ENCODE measurements at places on chromosomes 6 and 20.

GRCh38 chr20:24407151-24407550 lies 62.3 kb upstream of the SYNDIG1 start:
- DNase-seq, result no peak

- DNase-seq, result no peak
These were observed 333.5 kb upstream of the MAN1A1 start for GRCh38 chr6:119683031-119683430.

DNA sequence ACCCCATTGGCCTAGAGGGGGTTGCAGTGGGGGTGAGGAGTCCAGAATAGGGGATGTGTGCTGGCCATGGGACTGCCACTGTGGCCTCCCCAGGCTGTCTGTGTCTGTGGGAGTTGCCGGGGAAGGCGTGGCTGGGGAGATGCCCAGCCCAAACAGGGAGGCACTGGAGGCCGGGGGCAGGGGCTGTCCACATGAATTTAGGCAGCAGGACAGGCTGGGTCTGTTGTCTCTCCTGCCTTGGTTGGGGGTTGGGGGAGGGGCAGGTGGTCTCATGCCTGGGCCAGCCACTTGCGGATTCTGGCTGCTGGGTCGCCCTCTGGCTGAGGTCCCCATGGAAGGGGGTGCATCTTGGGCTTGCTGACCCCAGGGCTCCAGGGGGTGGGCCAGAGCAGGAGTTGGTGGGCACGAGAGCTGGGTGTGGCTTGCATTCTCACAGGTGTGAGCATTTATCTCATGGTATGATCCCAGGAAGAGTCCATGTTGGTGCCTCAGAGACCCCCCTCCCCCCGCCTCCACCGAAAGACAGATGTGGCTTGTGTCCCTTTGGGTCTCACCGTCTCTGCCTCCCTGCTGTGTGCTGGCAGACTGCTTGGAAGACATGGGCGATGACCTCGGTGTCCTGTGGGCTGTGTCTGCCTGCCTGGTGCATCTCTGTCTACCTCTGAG lies 4.0 kb downstream of the SOX18 start:
- no peak for DNase-seq

GRCh38 chr6:150176152-150176551 lies 33.3 kb downstream of the PPP1R14C start:
- no peak for DNase-seq

GRCh38 chr20:41398408-41398807 lies 31.8 kb upstream of the EMILIN3 start:
- no peak for DNase-seq

DNA sequence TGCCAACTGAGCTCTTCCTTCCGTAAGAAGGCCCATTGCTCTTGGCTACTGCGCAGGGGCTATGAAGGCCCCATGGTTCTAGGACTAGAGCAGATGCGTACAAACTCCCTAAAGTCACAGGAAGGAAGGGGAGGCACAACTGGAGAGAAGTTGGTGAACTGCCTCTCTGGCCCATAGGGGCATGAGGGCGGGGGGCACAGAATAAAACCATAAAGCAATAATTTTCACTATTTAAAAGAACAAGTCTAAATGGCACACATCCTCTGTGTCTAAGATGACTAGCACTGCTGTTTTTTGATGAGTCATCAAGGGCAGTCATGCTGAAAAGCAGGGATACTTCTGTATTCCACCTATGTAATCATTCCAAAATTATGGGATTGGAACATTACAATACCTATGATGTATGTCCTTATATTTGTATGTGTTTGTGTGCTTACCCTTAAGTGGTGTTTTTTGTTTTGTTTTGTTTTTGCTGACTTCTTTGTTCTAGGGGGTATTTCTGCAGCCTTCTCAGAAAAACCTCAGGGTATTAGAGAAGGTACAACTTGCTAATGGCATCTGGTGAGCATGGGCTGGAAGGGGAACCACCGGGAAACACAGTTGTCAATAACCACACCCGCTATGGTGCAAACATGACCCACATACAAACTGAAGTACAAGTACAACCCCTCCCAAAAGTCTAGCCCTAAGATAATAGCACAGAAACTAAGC lies 36.9 kb downstream of the B4GALT5 start:
- no peak for DNase-seq

GRCh38 chr6:45712786-45713185 lies 302.9 kb downstream of the CLIC5 start:
- DNase-seq, result no peak

GRCh38 chr6:143015300-143015706 lies 45.4 kb upstream of the AIG1 start:
- no peak for DNase-seq

DNA sequence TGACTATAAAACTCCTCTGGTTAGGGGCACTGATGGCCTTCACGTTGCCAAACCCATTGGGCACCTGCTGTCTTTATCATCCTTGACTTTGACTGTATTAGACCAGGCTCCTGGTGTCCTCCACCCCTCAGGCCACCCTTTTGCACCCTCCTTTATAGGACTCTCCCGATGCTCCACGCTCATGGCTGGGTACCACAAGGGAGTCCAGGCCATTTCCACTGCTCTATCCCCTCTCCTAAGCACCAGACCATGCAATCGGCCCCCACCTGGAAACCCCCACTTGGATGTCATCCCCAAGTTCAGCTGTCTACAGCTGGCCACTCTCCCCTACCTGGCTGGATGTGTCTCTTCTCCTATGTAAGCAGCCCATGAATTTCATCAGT lies 115.2 kb downstream of the TOX2 start:
- peak; percentile 14 for DNase-seq

DNA sequence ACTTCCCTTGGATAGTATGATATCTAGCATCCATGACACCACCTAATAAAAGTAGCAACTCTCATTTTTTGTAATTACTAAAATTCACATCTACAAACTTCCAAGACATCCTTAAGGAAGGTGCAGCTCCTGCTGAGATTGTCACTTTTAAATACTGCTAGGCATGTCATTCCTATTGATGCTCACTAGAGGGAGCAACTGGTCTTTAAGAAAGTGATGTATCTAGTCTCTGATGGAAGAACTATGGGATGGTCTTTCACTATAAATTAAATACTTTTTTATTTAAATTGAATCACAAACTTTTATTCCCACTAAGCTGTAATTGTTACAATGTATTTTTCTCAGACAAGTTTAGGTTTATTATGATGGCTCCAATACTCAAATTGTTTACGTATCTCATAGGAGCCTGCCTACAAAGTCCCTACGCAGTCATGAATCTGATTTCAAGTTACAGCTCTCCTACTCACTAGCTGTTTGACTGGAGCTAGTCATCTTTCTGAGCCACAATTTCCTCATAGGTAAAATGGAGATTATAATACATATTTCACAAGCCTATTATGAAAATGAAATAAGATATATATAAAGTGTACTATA lies 8.1 kb upstream of the TSPYL1 start:
- DNase-seq, result no peak

- no peak for DNase-seq
These were observed 98.8 kb downstream of the HUS1B start for GRCh38 chr6:558089-558488.

- DNase-seq, result no peak
These were observed 80.2 kb downstream of the ANKEF1 start for GRCh38 chr20:10115021-10115420.

GRCh38 chr6:53189554-53189953 lies 40.9 kb upstream of the GCM1 start:
- no peak for DNase-seq

DNA sequence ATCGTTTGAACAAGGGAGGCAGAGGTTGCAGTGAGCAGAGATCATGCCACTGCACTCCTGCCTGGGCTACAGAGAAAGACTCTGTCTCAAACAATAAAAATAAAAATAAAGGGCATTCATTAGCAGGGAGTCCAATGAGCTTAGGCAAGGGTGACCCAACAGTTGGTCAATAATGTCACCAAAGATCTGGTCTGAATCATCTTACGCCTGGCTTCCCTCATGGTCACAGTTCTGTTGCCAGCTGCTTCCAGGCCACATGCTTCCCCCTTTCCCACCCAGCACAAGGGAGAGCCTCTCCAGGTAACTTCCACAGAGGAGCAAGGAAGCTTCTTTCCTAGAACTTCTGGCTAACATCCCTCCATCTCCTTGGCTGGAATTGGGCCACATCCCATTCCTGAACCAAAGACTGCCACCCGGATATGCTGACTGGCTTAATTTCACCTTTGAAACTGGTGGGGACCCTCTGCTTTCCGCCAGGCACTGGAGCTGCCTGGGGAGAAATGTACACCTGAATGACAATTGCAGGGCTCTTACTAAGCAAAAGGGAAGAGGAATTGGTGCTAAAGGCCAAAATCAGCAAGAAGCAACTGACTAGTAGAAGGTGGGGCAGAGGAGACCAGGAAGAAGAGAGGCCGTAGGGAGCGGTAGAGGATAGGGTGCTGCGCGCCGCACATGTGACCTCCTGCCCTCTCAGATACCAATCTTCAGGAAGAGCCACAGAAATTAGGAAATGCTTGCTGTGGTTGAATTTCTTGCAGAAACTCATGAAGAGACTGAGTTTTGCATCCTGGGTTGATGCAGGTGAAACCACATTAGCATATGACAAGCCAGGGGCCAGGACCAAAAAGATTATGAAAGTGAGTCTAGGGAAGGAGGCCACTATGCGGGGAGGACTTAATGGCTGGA lies 8.3 kb upstream of the SCML4 start:
- no peak for DNase-seq

DNA sequence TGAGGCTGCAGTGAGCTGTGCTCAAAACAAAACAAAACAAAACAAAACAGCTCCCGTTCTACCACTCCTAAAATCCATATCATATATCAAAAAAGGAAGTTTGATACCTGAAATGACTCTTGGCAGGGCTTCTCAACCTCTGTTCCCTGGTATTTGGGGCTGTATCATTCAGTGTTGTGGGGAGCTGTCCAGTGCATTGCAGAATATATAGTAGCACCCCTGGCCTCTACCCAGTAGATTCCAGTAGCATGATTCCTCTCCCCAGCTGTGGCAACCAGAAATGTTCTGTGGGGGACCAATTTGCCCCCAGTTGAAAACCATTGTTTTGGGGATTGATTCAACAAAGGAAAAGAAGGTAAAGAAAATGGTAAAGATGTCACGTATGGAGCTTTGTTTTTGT lies 238.9 kb downstream of the PRL start:
- no peak for DNase-seq

GRCh38 chr6:123529843-123530242 lies 106.9 kb downstream of the TRDN start:
- DNase-seq, result no peak

DNA sequence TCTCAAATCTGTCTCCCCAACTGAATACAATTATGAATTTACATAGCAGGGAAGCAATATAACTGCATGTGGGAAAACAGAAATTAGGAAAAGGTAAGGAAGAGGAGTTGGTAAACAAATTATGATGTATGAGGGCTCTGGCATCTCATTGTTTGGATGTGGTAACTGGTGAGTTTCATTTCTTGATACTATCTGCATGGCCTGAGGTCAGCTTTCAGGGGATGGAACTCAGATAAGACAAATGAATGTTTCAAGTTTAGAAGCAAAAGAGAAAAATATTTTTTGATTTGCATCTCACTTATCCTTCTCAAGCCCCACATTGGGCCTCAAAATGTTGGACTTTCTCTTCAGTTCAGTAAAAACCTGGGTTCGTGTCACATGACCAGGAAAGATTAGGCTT lies 302.2 kb upstream of the GJE1 start:
- DNase-seq, result no peak

GRCh38 chr20:50259705-50260478 lies 69.3 kb downstream of the CEBPB start:
- DNase-seq, result no peak

DNA sequence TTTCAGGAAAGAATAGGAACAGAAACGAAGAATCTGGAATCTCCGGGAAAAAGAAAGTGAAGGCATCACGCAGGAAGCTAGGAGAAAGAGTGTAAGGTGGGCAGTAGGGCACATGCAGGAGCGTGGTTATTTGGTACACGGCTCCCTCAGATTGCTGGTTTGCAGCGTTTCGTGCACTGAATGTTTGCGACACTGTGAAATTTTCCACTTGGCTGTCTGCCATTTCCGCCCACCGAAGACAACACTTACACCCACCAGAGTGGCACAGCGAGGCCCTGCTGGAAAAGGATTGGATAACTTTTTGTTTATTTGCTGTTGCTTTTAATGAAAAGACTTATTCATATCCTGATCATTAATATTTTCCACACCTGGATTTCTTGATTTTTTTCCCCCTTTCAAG lies 248.3 kb downstream of the GMPR start:
- DNase-seq, result peak; percentile 72

GRCh38 chr6:77015350-77015749 lies 447.9 kb downstream of the HTR1B start:
- no peak for DNase-seq

DNA sequence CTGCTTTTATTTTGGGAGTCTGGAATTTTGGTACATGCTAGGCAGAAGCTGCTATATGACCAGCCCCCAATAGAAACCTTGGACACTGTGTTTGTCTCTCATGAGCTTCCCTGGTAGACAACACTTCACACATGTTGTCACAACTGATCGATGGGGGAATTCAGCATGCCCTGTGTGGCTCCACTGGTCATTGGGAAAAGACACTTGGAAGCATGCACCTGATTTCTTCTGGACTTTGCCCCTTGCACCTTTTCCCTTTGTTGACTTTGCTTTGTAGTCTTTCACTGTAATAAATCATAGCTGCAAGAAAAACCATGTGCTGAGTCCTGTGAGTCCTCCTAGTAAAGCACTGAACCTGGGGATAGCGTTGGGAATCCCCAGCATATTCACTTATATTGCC lies 7.9 kb upstream of the WFDC10A start:
- no peak for DNase-seq

GRCh38 chr6:107128577-107128976 lies 13.3 kb upstream of the BEND3 start:
- DNase-seq, result no peak

DNA sequence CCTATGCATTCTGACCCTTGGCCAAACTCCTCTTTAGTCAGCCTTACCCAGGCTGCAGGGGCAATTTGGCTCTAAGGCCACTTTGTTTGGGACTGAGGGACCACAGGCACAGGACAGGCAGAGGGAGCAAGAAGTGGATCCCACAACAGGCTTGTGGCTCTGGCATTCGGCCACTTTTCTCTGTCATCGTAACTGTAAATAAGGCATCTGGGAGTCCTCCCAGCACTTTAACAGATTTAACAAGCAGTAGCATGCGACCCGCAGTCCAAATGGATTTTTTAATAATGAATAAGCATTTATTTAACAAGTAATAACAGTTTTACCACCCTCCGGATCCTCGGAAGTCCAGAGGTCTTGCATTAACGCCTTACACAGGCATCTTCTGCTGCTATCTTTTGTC lies 16.1 kb upstream of the CDH22 start:
- DNase-seq, result no peak

GRCh38 chr6:92714346-92714745 lies 705.0 kb downstream of the EPHA7 start:
- DNase-seq, result no peak

DNA sequence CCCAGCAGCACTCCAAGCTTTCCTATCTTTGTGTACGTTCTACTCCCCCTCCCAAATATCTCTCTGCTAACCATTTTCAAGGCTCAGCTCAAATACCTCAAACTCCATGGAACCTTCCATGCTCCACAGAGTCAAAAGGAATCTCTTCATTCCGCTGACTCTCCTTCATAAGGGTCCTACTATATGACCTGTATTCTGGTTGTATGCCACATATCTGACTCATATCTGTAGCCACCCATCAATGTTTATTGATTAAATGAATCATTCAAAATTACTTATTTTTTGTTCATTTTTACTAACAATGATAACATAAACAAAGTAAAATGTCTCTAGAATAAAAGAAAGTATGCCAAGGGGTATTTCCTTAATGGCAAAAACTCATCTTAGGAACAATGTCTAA lies 123.2 kb downstream of the ARHGAP18 start:
- no peak for DNase-seq
